Neural progenitor cell (in vitro differentiated cells): ENCODE measurements at places on chromosomes 11 and 22. TPM values are rescaled to one million over a fixed set of nuclear protein-coding genes. Genes with fewer than 3 reads are reported as not detected.
A peak's percentile ranks its signal among the peaks of the same experiment; 100 is the strongest.

DNA sequence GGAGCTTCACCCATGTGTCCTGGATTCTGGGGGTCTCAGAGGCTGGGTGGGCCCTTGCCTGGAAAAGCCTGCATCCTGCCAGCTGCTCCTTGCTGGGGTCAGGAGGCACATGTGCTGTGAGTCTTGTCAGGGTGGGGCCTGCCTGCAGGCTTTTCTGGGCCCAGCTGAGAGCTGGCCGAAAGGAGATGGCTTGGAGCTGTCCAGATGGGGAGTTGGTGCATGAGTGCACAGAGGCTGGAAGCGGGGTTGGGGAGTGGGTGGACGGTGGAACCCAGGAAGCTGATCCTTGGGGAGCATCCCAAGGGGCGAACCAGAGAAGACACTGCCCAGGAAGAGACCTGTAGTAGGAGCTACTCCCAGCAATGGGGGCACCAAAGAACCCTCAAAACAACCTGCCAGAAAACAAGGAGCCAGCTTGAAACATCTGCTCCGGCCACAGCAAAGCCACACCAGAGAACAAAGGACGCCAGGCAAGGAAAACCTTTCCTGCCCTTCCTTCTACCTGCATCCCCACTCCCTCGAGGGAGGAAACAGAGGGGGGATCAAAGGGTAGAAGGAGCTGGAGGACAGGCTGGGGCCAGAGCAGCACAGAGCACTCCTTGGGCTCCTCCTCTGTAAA is 8.2 kb upstream of the KCTD17 start:
- no peak overlapping the region for H3K4me3 ChIP-seq
- no peaks in the 10 kb centered on the region for H3K27me3 ChIP-seq
- peaks cover 12% of the 10 kb centered on the region for H3K4me1 ChIP-seq
- no peak overlapping the region for H3K27ac ChIP-seq
- no peaks in the 10 kb centered on the region for H3K36me3 ChIP-seq
- no peak for DNase-seq

ELMOD1 gene
- total RNA-seq: 0.19 TPM in 1 of 2 replicates, not detected in the other

GRCh38 chr22:50576070-50576469 is 2.2 kb downstream of the CPT1B start:
- peak; percentile 61 for DNase-seq
- no peak overlapping the region for H3K4me3 ChIP-seq
- H3K4me1 ChIP-seq: no peaks in the 10 kb centered on the region
- no peaks in the 10 kb centered on the region for H3K27me3 ChIP-seq
- no peak overlapping the region for H3K27ac ChIP-seq

CHEK1 gene
- total RNA-seq: 104 and 161 TPM in 2 replicates

- H3K27ac ChIP-seq: no peak overlapping the region
- H3K27me3 ChIP-seq: no peaks in the 10 kb centered on the region
- no peaks in the 10 kb centered on the region for H3K36me3 ChIP-seq
- H3K4me1 ChIP-seq: no peaks in the 10 kb centered on the region
- H3K4me3 ChIP-seq: no peak overlapping the region
Measured at GRCh38 chr11:93767018-93767417, 17.1 kb upstream of the MED17 start.

- no peaks in the 10 kb centered on the region for H3K27me3 ChIP-seq
- peaks cover 9% of the 10 kb centered on the region for H3K4me1 ChIP-seq
- H3K36me3 ChIP-seq: no peaks in the 10 kb centered on the region
- H3K27ac ChIP-seq: no peak overlapping the region
- no peak for DNase-seq
Measured at GRCh38 chr11:11081288-11081687, 223.4 kb upstream of the ZBED5 start.

SHANK2 gene
- 8.1 TPM in 2 replicates for total RNA-seq

- no peak overlapping the region for H3K27ac ChIP-seq
- H3K4me1 ChIP-seq: no peaks in the 10 kb centered on the region
- H3K27me3 ChIP-seq: no peaks in the 10 kb centered on the region
- H3K36me3 ChIP-seq: no peaks in the 10 kb centered on the region
- H3K4me3 ChIP-seq: no peak overlapping the region
Measured at GRCh38 chr11:40337118-40337517, 1122.3 kb downstream of the LRRC4C start.

GRCh38 chr11:82631722-82632630 is 101.7 kb downstream of the FAM181B start:
- DNase-seq: no peak
- H3K27me3 ChIP-seq: no peaks in the 10 kb centered on the region
- H3K27ac ChIP-seq: no peak overlapping the region
- H3K36me3 ChIP-seq: no peaks in the 10 kb centered on the region
- no peaks in the 10 kb centered on the region for H3K4me1 ChIP-seq

DNA sequence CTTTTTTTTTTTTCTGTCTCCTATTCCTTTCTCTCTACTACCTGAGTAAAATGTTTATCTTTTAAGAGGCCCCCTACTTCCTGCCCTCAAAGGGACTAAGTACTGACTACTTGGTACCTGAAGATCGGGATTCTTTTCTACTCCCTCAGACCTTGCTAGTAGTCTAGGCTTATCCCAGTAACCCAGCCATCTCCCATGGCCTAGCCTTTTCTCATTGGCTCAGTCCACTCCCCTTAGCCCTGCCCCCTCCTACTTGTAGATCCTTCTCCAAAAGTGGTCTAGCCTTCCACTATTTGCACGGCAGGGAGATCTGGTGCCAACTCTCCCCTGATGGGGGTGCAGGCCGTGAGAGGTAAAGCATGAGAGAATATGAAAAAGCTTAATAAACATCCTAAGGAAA is 133.7 kb downstream of the RCN1 start:
- no peak for DNase-seq
- H3K4me1 ChIP-seq: no peaks in the 10 kb centered on the region
- H3K27ac ChIP-seq: no peak overlapping the region
- no peaks in the 10 kb centered on the region for H3K36me3 ChIP-seq

MS4A4E gene
- not detected in 2 replicates for total RNA-seq

FCHSD2 gene
- 15.6 and 22.2 TPM in 2 replicates for total RNA-seq

DNA sequence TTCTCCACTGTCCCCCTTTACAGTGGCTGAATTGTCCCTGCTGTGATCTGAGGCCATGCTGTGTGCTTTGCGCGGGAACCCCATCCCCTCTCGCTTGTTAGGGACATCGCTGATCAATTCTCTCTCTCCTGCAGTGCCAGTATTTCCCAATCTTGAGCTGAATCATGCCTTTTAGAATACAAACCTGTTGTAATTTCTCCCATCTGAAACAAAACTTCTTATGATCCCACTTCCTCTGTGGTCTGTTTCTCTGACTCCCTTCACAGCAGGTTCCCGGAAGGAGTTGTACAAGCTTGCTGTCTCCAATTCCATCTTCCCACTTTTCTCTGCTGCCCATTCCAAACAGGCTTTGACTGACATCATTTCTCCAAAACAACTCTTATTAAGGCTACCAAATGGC is 16.8 kb downstream of the ADAMTS15 start:
- DNase-seq: no peak
- H3K4me1 ChIP-seq: no peaks in the 10 kb centered on the region
- H3K27ac ChIP-seq: no peak overlapping the region
- H3K36me3 ChIP-seq: no peaks in the 10 kb centered on the region
- H3K27me3 ChIP-seq: no peaks in the 10 kb centered on the region

CEND1 gene
- 0.94 and 1.9 TPM in 2 replicates for total RNA-seq

PTPRJ gene
- total RNA-seq: 17.3 and 28.0 TPM in 2 replicates

- DNase-seq: peak; percentile 79
- peaks cover 49% of the 10 kb centered on the region for H3K4me1 ChIP-seq
- peak overlapping the region; percentile 28 for H3K4me3 ChIP-seq
- H3K27ac ChIP-seq: peak overlapping the region; percentile 48
Measured at GRCh38 chr22:28917747-28918549, 34.6 kb downstream of the ZNRF3 start.

GRCh38 chr11:113774174-113774503 is 647 bp upstream of the ZW10 start:
- no peaks in the 10 kb centered on the region for H3K36me3 ChIP-seq
- peaks cover 16% of the 10 kb centered on the region for H3K27me3 ChIP-seq
- peak overlapping the region; percentile 87 for H3K4me3 ChIP-seq
- peaks cover 3% of the 10 kb centered on the region for H3K4me1 ChIP-seq
- DNase-seq: no peak
- no peak overlapping the region for H3K27ac ChIP-seq

AMPD3 gene
- total RNA-seq: 2.9 and 3.0 TPM in 2 replicates

DNA sequence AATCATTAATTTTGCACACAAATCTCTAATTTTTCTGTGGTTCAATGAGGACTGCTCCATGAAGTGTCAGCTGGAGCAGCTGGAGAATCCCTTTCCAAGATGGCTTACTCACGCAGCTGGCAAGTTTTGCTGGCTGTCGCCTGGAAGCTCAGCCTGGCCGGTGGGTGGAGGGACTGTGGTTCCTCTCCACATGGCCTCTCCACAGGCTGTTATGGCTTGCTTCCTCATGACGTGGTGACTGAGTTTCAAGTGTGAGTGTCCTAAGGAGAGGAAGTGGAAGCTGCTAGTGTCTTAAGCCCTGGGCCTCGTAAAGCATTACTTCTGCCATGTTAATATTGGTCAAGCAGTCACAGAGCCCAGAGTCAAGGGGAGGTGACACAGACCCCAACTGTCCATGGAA is 14.0 kb upstream of the NRIP3 start:
- no peak overlapping the region for H3K27ac ChIP-seq
- H3K36me3 ChIP-seq: no peaks in the 10 kb centered on the region
- DNase-seq: no peak
- no peak overlapping the region for H3K4me3 ChIP-seq
- peaks cover 18% of the 10 kb centered on the region for H3K4me1 ChIP-seq

BATF2 gene
- total RNA-seq: 0.28 TPM in 1 of 2 replicates, not detected in the other

- DNase-seq: no peak
- H3K27ac ChIP-seq: no peak overlapping the region
- no peaks in the 10 kb centered on the region for H3K27me3 ChIP-seq
- H3K36me3 ChIP-seq: no peaks in the 10 kb centered on the region
- H3K4me1 ChIP-seq: peaks cover 8% of the 10 kb centered on the region
Measured at GRCh38 chr22:17130199-17130598, 9.0 kb upstream of the TMEM121B start.

GRCh38 chr11:119974467-119974866 is 163.4 kb downstream of the TRIM29 start:
- peaks cover 40% of the 10 kb centered on the region for H3K4me1 ChIP-seq
- H3K27ac ChIP-seq: no peak overlapping the region
- DNase-seq: no peak
- H3K27me3 ChIP-seq: no peaks in the 10 kb centered on the region
- no peak overlapping the region for H3K4me3 ChIP-seq

- H3K27ac ChIP-seq: no peak overlapping the region
- H3K4me3 ChIP-seq: no peak overlapping the region
- no peaks in the 10 kb centered on the region for H3K4me1 ChIP-seq
- H3K27me3 ChIP-seq: no peaks in the 10 kb centered on the region
- DNase-seq: no peak
- H3K36me3 ChIP-seq: no peaks in the 10 kb centered on the region
Measured at GRCh38 chr11:87213444-87213843, 175.7 kb downstream of the TMEM135 start.

GRCh38 chr22:37052386-37053309 is 1.1 kb downstream of the KCTD17 start:
- H3K4me1 ChIP-seq: peaks cover 5% of the 10 kb centered on the region
- peaks cover 12% of the 10 kb centered on the region for H3K27me3 ChIP-seq
- H3K4me3 ChIP-seq: peak overlapping the region; percentile 98
- no peaks in the 10 kb centered on the region for H3K36me3 ChIP-seq
- no peak for DNase-seq

- no peak overlapping the region for H3K27ac ChIP-seq
- no peak for DNase-seq
- no peaks in the 10 kb centered on the region for H3K36me3 ChIP-seq
- H3K4me1 ChIP-seq: no peaks in the 10 kb centered on the region
Measured at GRCh38 chr11:82398300-82398815, 335.3 kb downstream of the FAM181B start.

BDNF gene
- 1.6 and 2.1 TPM in 2 replicates for total RNA-seq

DNA sequence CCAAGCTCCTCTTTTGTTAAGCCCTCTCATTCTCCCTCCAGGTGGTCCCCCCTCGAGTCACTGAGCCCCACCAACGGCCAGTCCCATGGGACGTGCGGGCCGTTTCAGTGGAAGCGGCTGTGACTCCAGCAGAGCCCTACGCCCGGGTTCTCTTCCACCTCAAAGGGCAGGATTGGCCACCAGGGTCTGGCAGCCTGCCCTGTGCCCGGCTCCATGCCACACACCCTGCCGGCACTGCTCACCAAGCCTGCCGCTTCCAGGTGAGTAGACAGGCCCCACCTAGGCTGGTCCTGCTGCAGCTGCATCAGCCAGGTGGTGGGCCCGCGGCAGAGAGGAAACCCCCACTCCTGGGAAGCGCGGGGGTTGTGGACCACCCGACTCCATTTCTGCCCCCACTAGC is 3.3 kb downstream of the TMEM132A start:
- no peaks in the 10 kb centered on the region for H3K36me3 ChIP-seq
- no peak overlapping the region for H3K4me3 ChIP-seq
- H3K4me1 ChIP-seq: peaks cover 12% of the 10 kb centered on the region
- H3K27me3 ChIP-seq: no peaks in the 10 kb centered on the region

GRCh38 chr11:28104984-28105383 is 3.0 kb downstream of the KIF18A start:
- peaks cover 44% of the 10 kb centered on the region for H3K4me1 ChIP-seq
- no peak overlapping the region for H3K4me3 ChIP-seq
- DNase-seq: no peak
- no peaks in the 10 kb centered on the region for H3K36me3 ChIP-seq
- no peaks in the 10 kb centered on the region for H3K27me3 ChIP-seq
- no peak overlapping the region for H3K27ac ChIP-seq

DNA sequence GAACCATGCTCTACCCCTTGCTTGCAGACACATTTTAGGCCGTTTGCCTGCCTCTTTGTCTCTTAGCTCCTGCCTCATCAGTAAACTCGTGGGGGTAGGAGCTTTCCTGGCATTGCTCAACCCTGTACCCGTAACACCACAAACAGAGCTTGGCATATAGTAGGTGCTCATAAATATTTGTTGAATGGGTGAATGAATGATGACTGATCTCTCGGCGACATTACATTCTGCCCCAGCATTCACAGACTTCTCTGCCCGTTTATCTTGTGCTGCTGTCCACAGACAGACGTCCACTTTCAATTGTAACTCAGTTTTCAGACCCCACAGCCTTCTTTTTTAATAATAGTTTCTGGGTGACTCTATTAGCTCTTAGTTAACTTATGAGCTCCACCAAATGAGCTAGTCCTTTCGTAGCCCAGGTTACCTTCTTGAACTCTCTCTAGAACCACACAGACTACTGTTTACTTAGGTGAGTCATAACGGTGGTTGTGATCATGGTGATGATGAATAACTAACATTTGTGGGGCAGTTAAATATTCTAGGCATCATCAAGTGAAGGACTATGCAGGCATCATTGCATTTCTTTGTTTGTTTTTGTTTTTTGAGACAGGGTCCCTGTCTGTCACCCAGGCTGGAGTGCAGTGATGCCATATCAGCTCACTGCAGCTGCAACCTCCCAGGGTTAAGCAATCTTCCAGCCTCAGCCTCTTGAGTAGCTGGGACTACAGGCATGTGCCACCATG is 188.4 kb downstream of the ADAMTS15 start:
- H3K27me3 ChIP-seq: no peaks in the 10 kb centered on the region
- no peak for DNase-seq
- H3K4me1 ChIP-seq: no peaks in the 10 kb centered on the region
- H3K4me3 ChIP-seq: no peak overlapping the region
